Activated T-cell treated with anti-CD3 and anti-CD28 coated beads, Interleukin-2, amount 50 U/mL, for 1 hour (primary cell): ENCODE measurements at places on chromosomes 1 and 21.

DNA sequence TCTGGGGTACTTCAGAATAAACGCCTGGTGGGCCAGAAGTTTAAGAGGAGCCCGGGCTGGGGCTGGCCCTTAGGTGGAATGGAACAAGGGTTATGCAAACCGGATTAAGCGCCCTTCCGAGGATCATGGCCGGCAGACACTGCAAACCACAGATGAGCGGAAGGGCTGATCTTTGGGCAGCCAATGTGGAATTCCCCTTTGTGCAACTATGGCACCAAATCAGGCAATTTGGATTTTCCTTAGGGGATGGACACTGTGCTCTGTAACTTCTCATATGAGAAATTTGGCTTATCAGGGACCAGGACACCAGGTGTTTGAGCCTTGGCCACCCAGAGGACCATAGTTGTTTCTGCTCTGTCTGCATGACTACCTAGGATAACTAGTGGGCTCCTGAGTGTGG, 5.7 kb upstream of the IL10 start:
- no peak for DNase-seq

- DNase-seq, result no peak
Observed at GRCh38 chr1:89545264-89546038, 20.8 kb downstream of the LRRC8B start.

- DNase-seq, result no peak
Observed at GRCh38 chr21:37461479-37461878, 94.9 kb downstream of the DYRK1A start.

GRCh38 chr21:14762734-14763694, 216.9 kb upstream of the SAMSN1 start:
- no peak for DNase-seq

DNA sequence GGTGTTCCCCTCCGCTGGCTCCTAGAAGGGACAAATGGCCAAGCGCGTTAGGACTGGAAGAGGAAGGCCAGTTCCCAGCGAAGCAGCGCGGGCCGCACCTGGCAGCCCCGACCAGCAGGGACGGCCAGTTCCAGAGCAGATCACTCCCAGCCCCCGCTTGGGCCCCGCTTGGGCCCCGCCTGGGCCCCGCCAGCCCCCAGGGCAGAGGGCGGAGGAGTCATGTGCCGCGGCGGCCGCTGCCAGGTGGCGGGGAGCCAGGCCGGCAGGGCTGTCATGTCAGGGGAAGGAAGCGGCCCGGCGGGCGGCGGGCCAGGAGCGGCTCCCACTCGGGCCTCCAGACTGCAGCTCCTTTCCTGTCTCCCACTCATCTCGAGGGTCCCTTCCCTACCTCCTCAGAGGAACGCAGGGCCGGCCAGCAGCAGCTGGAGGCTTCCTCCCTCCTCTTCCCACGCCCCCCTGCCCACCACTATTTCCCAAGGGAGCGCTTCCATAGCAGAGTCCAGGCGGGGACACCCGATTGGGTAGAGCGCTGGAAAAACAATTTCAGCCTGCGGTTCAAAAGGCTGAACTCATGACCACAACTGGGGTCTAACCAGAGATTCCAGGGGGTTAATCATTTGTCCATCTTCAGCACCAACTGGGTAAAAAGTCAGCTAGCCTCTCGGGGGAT, 16.5 kb downstream of the ZNF697 start:
- no peak for DNase-seq

GRCh38 chr1:12142141-12142823, 24.5 kb upstream of the TNFRSF1B start:
- no peak for DNase-seq

- no peak for DNase-seq
Observed at GRCh38 chr1:40986328-40986783, 6.9 kb downstream of the CTPS1 start.
